ENCODE measurements at places on chromosomes 1 and 21. TPM values are rescaled to one million over a fixed set of nuclear protein-coding genes. Genes with fewer than 3 reads are reported as not detected.
A peak's percentile ranks its signal among the peaks of the same experiment; 100 is the strongest.

DNA sequence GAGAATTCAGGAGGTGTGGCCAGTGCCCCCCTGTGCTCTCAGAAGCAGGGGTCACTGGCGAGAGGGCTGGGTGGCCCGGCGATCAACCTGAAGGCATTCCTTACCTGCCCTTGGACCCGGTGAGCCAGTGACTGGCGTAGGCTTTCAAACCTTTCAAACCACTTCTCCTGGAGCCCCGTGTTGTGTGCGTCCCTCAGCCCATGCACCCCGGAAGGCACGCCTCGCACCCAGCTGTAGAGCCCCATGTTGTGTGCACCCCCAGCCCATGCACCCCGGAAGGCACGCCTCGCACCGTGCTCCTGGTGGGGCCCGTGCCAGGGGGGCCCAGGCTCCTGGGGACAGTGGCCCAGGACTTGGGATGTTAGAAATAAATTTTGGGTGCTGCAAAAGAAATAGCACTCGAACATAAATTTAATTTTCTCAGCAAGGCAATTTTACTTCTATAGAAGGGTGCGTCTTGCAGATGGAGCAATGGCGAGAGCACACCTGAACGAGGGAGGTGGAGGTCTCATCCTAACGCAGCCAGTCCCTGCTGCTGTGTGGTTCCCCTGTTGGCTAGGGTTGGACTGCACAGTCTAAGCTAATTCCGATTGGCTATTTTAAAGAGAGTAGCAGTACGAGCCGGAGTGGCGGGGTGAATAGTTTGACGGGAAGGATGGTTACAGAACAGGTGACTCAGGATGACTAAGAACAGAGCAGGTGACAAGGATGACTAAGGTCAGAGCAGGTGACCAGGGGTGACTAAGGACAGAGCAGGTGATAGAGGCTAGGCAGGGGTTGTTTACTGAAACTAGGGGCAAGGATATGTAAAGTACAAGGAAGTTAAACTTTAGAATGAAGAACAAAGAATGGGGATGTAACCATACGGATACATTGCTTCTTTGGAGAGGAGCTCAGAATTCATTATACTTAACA lies 47.4 kb downstream of the PRKCZ start:
- peak overlapping the region; percentile 28 for H3K27ac ChIP-seq
- H3K27me3 ChIP-seq = no peaks in the 10 kb centered on the region
- no peak for DNase-seq
- no peaks in the 10 kb centered on the region for H3K36me3 ChIP-seq

- H3K27me3 ChIP-seq = no peaks in the 10 kb centered on the region
- H3K36me3 ChIP-seq = no peaks in the 10 kb centered on the region
- no peak overlapping the region for H3K4me3 ChIP-seq
- H3K27ac ChIP-seq = no peak overlapping the region
- peak; percentile 65 for DNase-seq
Measured at GRCh38 chr1:183370399-183371058, 47.7 kb downstream of the NMNAT2 start.

DNA sequence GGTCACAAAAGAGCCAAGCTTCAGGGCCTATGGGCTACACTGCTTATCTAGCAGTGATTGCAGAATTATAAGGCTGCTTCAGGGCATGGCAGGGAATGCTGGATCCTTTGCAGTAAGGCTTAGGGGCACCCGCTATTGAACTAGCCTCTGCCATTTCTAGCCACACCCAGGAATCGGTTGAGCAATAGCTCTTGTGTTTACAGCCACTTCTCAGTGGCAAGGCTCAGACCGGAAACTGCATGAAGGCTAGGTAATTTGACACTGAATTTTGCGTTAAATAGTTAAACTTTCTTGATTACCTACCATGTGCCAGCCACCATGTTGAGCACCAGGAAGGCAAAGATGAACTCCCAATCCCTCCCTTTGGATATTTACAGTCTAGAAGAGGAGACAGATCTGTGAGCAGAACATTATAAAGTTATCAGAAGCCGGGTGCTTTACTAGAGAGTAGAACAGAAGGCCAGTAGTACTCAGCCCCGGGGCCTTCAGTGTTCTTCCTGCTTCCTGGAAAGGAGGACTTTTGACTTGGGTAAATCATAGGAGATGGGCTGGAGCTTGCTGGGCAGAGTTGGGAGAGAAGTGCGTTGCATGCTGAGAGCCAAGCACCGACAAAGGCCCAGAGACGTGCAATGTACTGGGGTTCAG lies 98.6 kb upstream of the LPGAT1 start:
- peak; percentile 71 for DNase-seq
- no peaks in the 10 kb centered on the region for H3K27me3 ChIP-seq
- H3K27ac ChIP-seq = peak overlapping the region; percentile 67
- H3K36me3 ChIP-seq = no peaks in the 10 kb centered on the region

DNA sequence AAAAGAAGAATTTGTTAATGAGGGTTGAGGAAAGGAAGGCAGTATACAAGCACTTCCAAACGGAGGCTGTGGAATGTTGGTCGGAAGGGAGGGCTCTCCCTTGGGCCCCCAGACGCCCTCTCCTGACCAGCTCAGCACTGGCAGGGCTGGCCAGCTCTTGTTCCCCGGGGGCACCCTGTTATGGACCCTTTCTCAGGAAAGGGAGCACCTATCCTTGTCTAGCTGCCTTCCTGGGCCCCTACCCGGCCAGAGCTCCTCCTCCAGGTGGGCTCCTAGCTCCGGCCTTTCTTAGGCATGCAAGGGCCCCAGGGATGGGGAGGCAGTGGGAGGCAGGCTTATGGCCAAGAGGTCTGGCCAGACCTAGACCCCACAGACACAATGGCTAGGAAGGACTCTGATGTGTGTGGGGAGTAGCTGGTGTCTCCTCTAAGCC lies 926 bp downstream of the BLACAT1 start:
- no peak overlapping the region for H3K4me3 ChIP-seq
- peaks cover 98% of the 10 kb centered on the region for H3K27me3 ChIP-seq
- peaks cover 15% of the 10 kb centered on the region for H3K4me1 ChIP-seq
- no peak overlapping the region for H3K27ac ChIP-seq
- H3K36me3 ChIP-seq = no peaks in the 10 kb centered on the region
- no peak for DNase-seq

GRCh38 chr1:67647036-67647798 lies 37.8 kb upstream of the GADD45A start:
- no peaks in the 10 kb centered on the region for H3K27me3 ChIP-seq
- no peaks in the 10 kb centered on the region for H3K36me3 ChIP-seq
- no peak for DNase-seq
- H3K4me1 ChIP-seq = peaks cover 36% of the 10 kb centered on the region
- H3K4me3 ChIP-seq = no peak overlapping the region

DNA sequence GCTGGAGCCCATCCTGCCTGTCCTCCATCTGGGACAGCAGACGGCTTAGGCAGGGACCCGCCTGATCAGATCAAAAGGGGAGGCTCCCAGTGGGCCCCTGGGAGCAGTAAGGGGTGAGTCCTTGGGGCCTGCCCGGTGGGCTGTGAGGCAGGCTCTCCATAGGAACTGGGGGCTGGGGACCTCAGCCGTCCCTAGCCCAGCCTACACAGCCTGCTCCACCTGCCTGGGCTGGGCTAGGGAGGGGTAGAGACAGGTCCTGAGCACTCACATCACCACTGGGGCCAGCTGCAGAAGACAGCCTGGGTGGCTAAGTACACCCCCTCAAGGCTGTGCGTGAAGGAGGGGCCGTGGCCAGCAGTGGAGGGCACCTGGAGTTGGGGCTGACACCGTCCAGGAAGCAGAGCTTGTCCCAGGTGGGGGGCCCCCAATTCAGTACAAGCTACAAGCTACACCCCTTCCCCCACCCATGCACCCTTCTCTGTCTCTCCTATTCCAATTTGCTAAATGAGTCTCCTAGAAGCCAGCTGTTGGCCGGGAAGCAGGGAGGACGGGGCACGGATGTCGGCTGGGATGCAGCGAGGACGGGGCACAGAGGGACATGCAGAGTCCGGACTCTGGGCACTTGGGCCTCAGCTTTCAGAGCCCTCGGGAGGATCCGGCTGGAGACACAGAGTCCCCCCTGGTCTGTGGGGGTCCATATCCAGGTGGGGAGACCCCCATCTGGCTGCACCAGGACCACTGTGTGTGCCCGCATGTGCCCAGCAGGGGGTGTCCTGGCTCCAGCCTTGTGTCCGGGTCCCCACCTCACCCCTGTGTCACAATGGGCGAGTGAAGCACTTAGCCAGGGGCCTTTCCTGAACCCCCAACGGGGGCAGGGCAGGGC lies 1.7 kb downstream of the ISG15 start:
- H3K4me1 ChIP-seq = peaks cover 22% of the 10 kb centered on the region
- DNase-seq = peak; percentile 19
- no peak overlapping the region for H3K4me3 ChIP-seq
- H3K27ac ChIP-seq = no peak overlapping the region

DNA sequence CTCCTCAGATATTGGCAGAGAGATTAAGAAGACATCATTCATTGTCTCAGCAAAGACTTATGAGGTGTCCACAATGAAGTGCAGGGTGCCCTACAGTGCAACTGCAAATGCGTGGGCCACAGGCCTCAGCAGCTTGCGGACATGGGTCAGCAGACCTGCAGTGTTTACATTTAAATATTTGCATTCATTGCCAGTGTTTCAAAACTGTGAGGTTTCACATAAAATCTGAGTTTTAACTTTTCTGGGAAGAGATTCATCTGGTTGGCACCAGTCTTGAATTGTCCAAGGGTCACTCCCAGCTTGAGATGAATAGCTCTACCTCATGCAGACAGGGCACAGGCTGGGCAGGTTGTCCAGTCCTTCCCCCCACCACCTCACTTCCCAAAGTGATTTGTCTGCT lies 286.8 kb upstream of the DUSP10 start:
- H3K4me3 ChIP-seq = no peak overlapping the region
- H3K27ac ChIP-seq = no peak overlapping the region
- DNase-seq = no peak
- no peaks in the 10 kb centered on the region for H3K4me1 ChIP-seq

HCRTR1 gene
- not detected for total RNA-seq

TMPRSS3 gene
- 0.68 TPM for total RNA-seq

GPR161 gene
- total RNA-seq = 3.0 TPM

C1QTNF12 gene
- 52.8 TPM for total RNA-seq
